Kidney capillary endothelial cell (primary cell): ENCODE measurements at places on chromosomes 2 and 18.

DNA sequence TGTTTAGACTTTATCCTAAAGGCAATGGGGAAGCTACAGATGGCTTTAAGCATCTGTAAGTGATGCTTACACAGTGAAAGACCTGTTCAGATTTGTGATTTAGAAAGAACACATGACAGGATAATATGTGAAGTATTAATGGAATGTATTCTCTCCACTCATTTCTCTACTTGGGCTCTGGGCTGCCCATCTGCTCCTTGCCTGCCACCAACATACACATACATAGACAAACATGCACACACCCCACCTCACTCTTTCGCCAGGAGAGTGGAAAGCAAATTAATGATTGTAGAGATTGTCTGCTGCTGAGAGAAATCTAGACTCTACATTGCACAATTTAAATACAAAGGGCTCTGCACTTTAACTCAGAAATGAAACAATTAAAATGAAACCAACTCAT lies 61.0 kb upstream of the NFE2L2 start:
- no peak for DNase-seq

DNA sequence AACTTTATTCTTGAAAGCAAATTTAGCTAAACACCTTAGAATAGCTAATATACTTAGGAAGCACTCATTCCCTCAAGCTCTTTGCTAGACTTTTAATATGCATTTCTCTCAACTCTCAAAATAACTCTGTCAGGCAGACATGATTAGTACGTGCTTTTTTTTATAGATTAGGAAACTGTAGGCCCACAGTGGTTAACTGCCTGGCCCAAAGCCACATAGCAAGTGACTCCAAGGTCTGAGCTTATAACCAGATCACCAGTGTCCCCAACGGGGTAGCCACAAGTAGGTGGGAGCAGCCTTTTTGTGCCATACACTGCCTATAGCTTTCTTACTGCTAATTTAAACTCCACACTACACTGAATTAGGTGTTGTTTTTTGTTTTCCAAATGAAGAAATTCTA lies 576.8 kb downstream of the METTL4 start:
- no peak for DNase-seq

DNA sequence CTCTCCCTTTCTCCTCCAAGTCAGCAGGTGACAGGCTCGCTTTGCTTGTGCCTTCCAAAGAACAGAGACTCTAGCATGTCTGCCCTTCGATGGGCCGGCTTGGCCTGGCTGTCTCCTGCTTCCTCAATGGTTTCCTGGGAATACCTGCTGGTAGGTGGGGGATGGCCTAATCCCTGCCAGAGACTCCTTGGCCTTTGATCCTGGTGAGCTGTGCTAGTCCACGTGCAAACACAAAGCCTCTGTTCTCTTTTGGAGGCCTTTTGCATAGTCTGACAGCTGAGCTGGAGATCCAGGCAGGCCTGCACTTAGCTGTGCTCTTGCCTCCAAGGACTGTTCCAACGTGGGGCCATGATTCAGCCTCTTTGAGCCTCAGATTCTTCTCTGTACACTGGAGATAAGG lies 67.6 kb downstream of the ARL4C start:
- DNase-seq = no peak

GRCh38 chr2:237492137-237492890 lies 5.3 kb downstream of the MLPH start:
- DNase-seq = no peak

- no peak for DNase-seq
Observed at GRCh38 chr2:148527488-148528340, 116.8 kb upstream of the EPC2 start.

- no peak for DNase-seq
Observed at GRCh38 chr2:102872388-102872787, 110.6 kb downstream of the TMEM182 start.

DNA sequence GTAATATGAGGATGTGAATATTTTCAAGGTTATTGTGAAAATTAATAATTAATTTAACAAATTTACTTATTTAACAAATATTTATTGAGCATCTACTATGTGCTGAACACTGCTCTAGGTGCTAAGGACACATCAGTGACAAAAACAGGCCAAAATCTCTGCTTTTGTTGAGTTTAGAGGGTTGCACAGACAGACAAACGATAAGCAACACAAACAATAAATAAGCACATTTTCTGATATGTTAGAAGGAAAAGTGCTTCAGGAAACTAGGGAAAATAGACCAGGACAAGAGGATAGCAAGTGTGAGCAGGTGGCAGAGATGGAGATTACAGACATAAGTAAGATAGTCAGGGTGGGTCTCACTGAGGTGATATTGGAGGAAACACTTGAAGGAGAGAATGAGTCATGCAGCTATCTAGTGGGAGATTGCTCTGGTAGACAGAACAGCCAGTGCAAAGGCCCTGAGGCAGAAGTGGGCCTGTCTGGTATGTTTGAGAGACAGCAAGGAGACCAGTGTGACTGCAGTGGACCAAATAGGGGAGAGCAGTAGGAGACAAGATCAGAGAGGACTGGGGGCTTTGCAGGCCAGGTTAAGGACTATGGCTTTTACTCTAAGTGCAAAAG lies 38.3 kb downstream of the SFXN5 start:
- no peak for DNase-seq

DNA sequence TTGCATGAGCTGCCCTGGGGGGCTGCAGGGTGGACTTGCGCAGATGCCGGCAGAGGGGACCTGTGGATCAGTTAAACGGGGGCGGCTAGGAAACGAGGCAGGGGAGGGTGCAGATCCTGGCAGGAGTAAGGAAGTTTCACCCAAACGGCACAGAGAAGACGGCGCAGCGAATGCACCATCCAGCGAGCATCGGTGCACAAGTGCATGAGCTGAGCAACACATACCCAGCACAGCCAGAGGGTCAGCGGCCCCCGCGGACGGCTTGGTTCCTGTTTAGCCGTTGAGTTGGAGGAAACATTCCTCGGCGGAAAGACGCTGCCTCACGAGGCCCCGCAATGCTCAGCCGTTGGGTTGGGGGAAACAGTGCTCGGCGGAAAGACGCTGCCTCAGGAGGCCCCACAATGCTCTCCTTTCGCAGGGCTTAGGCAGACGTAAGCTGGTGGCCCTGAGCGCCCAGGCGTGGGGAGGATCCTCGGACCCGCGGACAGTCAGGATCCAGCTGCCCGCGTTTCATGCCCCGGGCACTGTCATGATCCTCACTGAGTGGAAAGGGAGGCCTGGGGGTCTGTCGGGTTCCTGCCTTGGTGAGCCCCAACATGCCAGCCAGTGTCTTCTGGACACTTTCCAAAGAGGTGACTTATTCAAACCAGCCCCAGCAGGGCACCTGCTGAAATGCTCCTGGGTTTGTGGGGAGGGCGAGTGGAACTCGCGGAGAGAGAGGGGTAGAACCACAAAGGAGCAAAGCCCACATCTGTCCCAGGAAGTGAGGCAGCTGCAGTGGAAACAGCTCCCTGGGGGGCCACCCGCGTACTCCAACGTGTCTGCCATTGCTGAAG lies 86.3 kb downstream of the NDUFA10 start:
- no peak for DNase-seq

GRCh38 chr2:177679611-177680605 lies 287.3 kb downstream of the AGPS start:
- no peak for DNase-seq

DNA sequence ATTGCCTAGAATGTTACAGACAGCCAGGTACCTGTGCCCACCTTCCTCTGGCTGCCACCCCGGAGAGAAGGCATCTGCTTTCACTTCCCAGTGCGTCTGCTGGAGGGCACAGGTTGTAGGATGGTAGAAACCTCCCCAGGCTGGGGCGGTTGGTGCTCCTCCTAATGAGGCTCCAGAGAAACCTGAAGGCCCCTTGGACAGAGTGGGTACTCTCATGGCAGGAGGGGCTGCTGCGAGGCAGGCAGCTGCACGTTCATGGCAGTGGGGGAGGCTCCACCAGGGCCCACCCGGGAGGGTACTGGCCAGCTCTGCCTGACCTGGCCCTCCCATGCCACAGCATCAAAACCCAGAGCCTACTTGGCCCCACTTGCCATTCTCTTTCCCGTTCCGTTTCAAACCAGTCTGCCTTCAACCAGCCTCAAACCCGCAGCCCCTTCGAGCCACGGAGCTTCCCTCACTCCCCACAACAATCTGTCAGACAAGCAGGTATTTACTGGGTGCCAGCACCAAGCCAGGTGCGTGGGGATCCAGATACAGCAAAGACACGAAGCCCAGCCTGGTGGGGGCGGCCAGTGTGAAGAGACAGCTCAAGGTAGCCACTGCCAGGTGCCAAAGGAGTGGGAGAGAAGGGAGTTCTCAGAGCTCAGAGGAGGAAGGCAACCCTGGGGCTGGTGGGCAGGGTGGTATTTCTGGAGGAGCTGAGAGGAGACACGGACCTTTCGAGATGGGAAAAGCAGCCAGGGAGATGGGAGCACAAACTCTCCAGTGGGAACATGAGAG lies 229.6 kb downstream of the LOXHD1 start:
- no peak for DNase-seq

GRCh38 chr18:68826121-68826520 lies 28.2 kb downstream of the CCDC102B start:
- DNase-seq = no peak

- no peak for DNase-seq
Observed at GRCh38 chr2:106094131-106094841, 99.8 kb downstream of the UXS1 start.
